ENCODE measurements at places on chromosomes 5 and 9.

DNA sequence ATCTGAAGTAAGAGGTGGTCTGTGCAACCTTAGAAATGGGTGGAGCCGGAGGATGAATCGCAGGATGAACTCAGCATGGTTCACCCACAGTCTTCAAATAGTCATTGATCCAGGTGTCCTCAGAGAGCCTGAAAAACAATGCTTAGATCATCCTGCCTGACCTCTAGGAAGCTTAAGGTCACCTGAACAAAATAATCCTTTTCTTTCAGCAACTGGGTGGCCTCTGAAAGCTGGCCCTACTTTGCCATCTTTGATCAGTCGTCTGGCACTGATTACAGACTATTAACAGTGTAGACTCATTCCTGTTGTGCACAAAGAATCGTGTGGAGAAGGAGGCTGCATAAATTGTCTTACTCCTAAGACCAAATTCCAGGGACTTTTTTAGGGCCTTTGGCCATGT lies 50.7 kb downstream of the PIP5K1B start:
- no peak for DNase-seq

- peak; percentile 90 for DNase-seq
These were observed 24.0 kb downstream of the ADAMTSL2 start for GRCh38 chr9:133558191-133559126.

DNA sequence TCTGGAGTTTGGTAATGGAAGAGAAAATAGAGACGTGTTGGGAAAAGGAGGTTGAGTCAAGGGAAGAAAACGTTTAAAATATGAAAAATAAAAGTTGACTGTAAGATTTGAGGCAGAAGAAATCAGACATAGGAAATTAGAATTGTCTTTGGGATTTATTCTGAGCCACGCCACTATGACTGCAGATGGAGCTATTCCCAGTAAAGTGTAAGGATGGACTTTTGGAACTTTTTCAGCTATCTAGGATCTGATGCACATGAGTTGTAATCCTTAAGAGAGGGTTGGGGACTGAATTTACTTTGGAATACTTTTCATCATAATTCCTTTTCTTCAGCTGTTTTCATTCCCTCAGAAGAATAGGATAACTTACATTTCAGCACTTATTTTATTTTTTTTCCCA lies 336.7 kb downstream of the FAM170A start:
- no peak for DNase-seq

DNA sequence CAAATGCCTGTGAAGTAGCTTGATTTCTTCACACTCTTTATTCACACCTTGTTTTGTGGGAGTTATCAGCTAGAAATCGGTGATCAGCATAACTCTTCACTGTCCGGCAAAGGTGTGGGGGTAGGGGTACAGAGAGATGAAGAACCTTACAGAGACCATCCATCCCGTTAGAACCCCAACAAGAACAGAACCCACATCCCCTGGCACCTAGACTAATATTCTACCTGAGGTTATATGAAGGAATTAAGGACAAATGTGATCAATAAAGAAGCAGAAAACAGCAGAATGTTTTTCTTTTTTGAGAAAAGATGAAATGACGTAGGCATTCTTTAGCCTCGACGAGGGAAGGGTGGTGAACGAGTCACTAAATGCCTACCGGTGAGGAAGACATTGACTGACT lies 44.7 kb downstream of the FANCC start:
- no peak for DNase-seq

DNA sequence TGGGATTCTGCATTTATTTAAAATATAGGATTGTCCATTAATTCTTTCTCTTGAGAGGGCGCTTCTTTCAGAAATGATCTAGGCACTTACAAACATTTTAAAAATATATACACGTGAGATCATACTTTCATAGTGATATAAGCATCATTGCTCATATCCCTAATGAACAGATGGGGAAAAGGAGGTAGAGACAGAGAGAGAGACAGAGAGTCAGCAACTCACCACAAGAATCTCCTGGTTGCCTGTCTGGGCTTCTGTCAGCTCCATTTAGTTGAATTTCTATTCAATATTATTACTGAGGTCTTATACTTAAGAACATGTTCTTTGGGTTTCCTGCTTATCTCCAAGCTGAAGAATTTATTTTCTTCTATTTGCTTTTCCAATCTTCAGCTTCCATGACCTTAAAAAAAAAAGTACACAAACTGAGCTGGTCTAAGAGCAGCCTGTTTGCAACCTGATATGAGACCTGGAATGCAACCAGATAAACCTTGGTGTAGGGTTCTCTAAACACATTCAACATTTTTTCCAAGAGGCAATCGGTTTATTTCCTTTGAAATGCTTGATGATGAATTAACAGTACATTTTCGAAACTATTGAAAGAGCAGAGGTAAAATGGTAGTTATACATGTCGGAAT lies 51.6 kb upstream of the LIFR start:
- DNase-seq = peak; percentile 35

DNA sequence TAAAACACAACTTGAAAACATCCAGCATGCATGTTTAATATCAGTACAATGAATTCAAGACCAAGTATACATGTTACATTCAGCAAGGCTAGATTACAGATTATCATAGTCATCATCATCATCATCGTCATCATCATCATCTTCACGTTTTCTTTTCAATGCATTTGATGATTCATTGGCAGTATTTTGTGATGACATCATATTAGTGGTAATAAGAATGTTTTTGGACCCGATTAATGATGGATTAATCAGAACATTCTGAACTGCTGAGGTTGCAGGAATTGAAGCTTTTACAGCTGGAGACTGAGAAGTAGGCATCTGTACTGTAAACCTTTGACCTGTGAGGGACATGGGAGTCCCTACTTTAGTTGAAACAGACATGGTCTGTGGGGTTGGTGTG lies 4.5 kb downstream of the AK6 start:
- DNase-seq = peak; percentile 17

- DNase-seq = peak; percentile 41
These were observed 43.4 kb upstream of the FUBP3 start for GRCh38 chr9:130535818-130536521.

DNA sequence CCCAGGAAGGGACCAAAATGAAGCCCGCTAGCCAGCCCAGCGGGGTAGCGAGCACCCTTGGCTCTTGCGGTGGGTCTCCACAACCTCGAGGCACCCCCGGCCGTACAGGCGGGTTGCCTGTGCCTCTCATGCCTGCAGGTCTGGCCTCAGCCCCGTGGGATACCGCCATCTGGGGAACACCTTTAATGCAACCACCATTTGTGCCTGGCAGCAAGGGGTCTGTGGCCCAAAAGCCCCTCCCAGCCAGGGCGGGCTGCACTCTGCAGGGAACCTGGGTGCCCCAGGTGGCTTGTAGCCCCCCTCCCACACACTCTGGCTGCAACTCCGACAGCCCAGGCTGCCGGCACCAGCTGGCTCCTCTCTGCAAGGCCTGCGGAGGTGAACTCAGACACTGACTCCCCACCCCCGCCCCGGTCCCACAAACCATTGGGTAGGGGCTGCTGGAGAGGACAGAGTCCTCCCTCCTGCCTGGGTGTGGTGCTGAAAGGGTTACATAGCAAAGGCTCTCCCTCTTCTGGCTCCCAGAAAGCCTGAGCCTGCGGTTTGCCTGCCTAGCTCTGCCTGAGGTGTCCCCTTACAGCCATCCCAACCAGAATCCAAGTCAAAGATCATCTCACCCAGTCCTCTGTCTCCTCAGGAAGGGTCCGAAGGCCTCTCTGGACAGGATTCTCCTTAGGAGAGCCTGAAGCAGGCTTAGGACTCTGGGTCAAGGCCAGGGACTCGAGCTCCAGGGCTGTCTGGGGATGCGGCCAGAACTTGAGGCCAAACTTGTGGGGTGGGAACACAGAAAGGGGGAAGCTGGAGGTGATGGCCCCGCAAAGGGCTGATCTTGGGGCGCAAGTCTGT lies 109.4 kb downstream of the PSD2 start:
- no peak for DNase-seq

DNA sequence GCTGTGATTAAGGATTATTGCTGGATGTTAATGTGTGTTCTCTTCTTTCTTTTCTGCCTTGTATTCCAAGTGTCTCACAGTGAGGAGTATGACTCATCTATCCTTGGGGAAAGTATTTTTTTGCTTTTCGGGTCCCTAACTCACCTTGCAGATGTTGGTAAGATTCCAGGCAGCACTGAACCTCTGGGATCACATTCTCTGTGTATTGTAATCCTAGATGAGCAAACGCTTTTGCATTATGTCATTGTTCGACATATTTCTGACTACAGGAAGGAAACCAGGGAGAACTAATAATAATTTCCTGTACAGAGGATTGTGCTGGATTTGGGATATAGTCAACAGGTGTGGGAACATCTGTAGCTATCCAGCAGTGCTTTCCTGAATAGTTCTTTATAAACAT lies 246.1 kb upstream of the TUT7 start:
- DNase-seq = peak; percentile 11

- no peak for DNase-seq
These were observed 159.7 kb downstream of the ATP10B start for GRCh38 chr5:160692271-160692670.
